ENCODE measurements at places on chromosomes 13 and 19.

DNA sequence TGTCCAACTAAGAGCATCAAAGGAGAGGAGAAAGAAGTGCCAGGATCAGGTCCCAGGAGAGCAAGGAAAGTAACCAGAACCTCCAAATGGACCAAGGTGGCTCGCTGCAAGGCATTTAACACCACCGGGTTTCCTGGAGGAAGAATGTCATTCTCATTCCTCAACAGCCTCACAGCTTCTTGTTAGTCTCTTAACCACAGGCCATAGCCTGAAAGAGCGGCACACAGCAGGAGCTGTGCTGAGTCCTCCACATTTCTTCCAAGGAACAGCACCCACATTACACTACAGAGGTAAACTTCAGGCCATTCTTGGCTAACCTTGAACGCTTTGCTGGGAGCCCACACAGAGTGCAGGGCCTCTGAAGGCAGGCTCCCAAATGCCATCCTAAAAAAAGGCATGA lies 23.6 kb downstream of the DOCK9 start:
- no peak for DNase-seq

- DNase-seq, result no peak
These were observed 123.4 kb downstream of the NUFIP1 start for GRCh38 chr13:44865722-44866410.

DNA sequence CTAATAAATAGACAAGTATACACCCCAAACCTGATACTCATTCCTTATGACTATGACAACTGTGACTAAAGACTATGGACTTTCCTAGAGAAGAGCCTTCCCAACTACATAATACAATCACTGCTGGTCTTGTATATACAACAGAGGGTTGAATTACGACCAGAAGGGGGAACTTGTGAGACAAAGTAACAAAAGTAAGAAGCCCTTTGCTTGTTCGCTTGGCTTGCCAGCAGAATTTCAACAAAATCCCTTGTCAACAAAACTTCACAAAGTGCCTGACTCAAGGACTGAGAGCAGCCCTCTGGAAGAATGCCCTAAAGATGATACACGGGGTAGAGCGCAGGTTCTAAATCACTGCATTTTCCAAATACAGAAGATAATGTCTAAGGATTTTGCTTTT lies 99.4 kb downstream of the WASF3 start:
- DNase-seq, result no peak

DNA sequence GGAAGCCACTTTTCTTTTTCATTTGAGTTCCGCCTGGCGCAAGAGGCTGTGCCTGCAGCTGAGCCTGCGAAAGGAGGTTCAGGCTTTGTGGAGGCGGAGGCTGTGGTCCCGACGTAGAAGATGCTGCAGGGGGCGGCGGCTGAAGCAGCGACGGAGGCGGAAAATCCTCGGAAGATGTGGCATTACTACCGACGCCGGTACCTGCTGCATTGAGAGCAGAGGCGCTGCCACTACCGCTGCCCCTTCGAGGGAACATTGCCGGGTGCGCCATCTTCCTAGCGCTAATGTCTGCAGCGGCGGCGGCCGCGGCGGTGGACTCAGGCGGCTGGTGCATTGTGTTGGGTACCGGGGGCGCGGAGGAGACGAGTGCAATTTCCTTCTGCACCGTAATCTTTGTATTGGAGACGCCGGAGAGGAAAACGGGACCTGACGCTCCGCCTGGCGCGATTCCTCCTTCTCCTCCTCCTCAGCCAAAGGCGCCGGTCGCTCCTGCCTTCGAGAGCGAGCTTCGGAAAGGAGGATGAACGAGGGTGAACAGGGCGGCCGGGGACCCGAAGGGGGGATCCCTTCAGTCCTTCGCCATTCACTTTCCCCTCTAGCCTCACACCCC lies at the start of gene TSC22D1:
TSS of gene TSC22D1 (minus strand) at position 590 of the 610 bp plus-strand sequence. CDS start at position 334, 256 bp downstream.
- peak; percentile 43 for DNase-seq

DNA sequence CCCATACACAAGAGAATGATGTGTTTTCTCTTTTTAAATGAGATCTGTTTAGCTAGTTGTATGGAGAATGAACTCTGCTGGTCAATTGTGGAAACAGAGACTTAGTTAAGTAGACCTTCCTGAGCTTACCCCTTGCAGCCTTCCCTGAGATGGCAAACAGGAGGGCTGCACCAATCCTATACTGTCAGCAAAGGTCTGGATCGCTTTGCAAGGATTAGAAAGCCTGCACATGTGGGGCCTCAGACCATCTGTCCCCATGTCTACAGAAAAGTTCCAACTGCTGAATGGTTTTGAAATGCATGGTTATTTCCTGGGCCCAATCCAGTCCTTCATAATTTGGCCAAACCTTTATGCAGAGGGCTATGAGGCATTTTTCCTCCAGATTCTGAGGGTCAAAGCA lies 183.9 kb upstream of the SLC10A2 start:
- no peak for DNase-seq

GRCh38 chr13:24905242-24905641 lies 141.3 kb downstream of the RNF17 start:
- DNase-seq, result peak; percentile 69

DNA sequence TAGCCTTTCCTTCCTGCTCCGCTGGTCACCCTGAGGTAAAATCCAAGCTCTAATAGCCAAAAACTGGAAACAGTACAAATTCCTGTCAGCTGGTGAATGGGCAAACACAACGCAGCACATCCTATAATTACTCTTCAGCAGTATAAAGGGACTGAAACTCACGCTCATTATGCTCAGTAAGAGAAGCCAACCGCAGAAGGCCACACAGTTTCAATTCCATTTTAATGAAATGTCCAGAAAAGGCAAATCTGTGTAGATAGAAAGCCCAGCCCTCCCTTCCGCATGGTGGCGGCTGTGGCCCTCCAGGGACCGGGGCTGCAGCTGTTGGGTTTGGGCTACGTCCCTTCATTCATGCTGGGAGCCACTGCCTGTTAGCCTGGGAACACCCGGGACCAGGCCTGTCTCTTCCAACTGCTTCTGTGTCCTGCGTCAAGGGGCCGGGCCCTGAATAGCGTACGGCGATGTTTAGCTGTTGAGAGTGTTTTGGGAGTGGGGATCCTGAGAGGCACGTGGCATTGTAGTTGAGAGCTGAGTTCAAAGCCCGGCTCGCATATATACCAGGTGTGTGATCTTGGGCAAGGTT lies 23.5 kb downstream of the NKPD1 start:
- no peak for DNase-seq

- no peak for DNase-seq
These were observed 150.3 kb upstream of the TSHZ3 start for GRCh38 chr19:31499281-31500196.

DNA sequence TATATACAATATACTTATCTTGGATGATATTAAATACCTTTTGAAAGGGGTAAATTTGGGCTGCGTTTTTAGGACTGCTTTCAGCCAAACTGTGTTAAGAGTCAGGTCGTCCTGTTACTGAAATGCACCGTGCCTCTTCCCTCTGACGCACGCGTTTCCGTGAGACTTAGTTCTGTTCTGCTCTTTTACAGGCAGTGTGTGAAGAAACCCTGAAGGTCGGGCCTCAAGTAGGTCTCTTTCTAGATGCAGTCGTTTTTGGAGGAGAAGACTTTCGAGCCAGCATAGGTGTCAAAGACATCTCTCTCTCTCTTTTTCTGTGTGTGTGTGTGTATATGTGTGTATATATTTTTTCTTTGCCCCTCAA lies 107.0 kb downstream of the ZIC5 start:
- no peak for DNase-seq

DNA sequence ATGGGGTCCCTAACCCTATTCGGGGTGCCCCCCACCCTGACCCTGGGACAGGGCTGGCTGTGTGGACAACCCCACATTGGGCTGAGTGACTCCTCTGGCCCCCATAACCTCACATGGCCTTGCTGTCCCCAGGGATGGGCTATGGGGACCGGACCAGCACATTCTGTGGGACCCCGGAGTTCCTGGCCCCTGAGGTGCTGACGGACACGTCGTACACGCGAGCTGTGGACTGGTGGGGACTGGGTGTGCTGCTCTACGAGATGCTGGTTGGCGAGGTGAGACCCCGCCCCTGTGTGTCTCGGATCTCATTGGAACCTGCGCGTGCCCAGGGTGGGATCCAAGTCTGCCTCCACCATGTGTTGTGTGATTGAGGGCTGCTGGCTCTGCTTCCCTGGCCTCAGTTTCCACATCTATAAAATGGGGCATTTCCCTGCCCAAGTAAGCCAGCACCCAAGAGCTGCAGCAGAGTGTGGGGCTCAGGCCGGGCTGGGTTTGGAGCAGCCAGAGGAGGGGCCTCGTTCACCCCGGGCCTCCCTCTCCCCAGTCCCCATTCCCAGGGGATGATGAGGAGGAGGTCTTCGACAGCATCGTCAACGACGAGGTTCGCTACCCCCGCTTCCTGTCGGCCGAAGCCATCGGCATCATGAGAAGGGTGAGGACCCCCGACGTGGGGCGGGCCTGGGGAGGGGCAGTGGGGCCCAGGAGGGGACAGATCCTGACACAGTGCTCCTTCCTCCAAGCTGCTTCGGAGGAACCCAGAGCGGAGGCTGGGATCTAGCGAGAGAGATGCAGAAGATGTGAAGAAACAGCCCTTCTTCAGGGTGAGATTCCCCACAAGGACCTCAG lies 4.9 kb downstream of the PTGER1 start:
- DNase-seq, result no peak

DNA sequence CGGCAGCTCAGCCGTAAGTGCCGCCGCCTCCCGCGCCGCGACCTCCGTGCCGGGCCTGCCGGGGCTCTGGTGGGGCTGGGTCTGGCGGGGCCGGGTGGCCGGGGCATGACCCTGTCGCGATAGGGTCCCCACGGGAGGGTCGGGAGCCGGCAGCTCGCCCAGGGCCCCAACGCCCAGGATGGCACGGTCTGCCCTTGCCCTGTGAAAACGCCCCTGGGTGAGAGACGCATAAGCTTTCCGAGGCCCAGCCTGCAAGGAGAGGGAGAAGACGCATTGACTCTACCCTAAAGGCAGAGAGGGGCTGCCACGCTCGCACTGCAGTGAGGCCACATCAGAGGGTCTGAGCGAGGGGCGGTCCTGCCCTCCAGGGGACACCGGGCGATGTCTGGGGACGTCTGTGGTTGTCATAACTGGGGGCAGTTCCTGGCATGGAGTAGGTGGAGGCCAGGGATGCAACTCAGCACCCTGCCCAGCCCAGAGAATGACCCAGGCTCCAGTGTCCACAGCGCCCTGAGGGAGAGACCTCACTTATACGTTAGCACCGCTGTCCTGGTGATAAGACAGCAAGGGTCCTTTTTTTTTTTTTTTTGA lies 539 bp downstream of the ZNF554 start:
- DNase-seq, result no peak

- DNase-seq, result no peak
These were observed 13.6 kb downstream of the MEIOSIN start for GRCh38 chr19:45746866-45747265.

DNA sequence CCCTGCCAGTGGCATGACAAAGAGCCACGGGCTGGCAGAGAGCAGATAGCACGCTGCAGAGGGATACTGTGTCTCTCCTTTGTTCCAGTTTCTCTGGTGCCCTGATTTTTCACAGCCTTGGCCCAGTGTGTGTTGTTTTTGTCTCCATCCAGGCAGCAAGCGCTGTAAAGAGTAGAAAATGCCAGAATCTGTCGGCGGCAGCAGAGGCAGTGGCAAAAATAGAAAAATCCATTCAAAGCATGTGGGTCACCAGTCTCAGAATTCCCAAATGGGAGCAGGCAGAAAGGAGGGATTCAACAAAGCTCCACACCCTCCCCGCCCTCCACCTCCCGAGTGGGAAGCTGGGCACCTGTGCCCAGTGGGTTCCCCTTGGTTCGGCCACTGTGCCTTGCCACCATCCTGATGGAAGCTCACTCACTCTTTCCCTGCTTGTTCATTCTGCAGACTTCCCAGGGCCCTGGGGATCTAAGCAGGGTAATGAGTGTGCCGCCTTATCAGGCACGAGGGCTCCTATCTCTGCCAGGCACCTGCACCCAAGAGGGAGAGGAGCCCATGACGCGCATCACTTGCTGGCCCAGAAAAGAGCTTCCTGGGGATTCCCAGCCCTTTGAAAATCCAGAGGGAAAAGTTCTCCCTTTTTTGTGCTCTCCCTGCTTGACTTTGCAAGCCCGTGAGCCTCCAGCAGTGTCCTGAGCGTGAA lies 416.9 kb downstream of the IRS2 start:
- no peak for DNase-seq

DNA sequence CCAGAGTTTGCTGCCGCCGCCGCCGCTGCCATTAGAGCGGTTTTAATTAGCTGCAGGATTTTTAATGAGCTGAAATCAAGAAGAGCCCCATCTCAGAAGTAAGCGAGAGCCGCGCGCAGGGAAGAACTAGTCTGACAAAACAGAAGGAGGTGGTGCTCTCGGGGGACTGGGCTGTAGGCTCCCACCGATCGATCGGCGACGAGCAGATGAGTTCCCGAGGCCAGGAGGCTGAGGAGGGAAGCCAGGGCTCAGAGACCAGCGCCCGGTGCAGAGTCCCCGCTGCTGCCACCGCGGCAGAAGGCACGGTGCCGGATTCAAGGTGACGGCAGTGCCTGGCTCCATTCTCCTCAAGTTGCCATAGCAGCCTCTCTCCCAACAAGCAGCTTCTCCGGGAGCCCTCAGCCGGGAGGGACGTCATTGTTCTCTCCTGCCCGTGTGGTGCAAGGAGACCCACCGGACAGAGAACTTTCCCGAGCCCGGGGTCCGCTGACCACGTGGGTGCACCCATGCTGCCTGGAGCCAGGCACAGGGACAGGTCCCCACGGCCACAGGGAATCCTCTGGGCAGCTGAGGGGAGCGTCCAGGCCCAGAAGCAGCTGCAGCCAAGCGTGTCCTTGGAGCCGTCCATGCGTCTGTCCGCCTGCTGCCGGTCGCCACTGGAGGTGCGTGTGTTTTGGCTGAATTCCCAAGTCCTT lies 62.9 kb downstream of the CHST8 start:
- no peak for DNase-seq

DNA sequence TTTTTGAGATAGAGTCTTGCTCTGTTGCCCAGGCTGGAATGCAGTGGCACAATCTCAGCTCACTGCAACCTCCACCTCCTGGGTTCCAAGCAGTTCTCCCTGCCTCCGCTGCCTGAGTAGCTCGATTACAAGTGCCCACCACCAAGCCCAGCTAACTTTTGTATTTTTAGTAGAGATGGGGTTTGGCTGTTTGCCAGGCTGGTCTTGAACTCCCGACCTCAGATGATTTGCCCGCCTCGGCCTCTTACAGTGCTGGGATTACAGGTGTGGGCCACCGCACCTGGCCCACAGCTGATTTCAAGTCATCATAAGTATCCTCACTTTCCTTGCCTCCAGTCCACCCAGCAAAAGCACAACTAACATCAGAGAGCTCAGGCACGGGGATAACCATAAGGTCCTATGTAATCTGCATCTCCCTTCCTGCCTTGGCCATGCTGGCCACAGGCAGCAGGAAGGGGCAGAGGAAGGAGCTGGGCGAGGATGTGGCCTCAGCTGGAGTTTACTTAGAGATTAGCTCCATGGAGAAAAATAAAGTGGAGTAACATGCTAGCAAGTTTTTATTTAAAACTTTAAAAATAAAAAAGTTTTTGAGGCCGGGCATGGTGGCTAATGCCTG lies 22.9 kb upstream of the ADGRE1 start:
- no peak for DNase-seq

GRCh38 chr19:42216653-42217519 lies 591 bp downstream of the DEDD2 start:
- DNase-seq, result no peak
